Uterus (tissue), 4 donors: ENCODE measurements at places on chromosomes 3 and 15. TPM values are rescaled to one million over a fixed set of nuclear protein-coding genes. Genes with fewer than 3 reads are reported as not detected.

CIB1 gene
- total RNA-seq, result 9.5 TPM

DNA sequence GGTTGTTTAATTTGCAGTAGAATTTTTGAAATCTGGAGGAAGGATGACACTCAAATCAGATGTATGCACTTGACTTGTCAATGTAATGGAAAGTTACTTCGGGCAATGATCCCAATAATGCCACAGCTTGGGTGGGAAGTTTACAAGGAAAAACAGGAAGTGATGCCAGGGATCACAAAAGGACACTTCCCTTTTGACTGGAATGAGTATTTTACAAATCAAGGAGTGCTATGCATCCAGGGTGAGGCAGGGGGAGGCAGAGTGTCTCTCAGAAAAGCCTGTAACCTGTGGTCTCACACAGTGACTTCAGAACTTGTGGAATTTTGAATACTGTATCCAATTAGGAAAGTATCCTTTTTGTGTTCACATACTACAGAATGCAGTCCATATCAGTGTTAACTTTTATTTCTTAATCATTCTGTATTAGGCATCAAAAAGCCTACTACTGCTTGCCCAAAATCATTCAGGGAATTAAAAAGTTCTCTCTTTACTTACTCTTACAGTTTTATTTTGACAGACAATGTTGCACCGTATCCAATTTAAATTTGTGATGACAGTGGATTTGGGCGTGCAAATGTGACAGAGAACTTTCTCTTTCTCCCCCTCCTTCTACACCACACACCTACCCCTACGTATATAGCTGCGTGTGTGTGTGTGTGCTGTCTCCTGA is 445.1 kb downstream of the MECOM start:
- DNase-seq, result peak; percentile 32
- no peak overlapping the region for H3K4me3 ChIP-seq
- H3K36me3 ChIP-seq, result no peaks in the 10 kb centered on the region
- no peaks in the 10 kb centered on the region for H3K27me3 ChIP-seq
- no peak overlapping the region for H3K27ac ChIP-seq

- H3K4me1 ChIP-seq, result no peaks in the 10 kb centered on the region
- peak; percentile 19 for DNase-seq
- H3K27me3 ChIP-seq, result no peaks in the 10 kb centered on the region
- H3K27ac ChIP-seq, result no peak overlapping the region
- peak overlapping the region; percentile 27 for H3K4me3 ChIP-seq
Measured at GRCh38 chr3:112303764-112304325, 9.8 kb upstream of the SLC9C1 start.

GRCh38 chr3:194034346-194035336 is 101.3 kb upstream of the HES1 start:
- DNase-seq, result no peak
- H3K4me3 ChIP-seq, result no peak overlapping the region
- no peaks in the 10 kb centered on the region for H3K4me1 ChIP-seq
- no peaks in the 10 kb centered on the region for H3K27me3 ChIP-seq
- no peaks in the 10 kb centered on the region for H3K36me3 ChIP-seq

FAN1 gene
- total RNA-seq, result 24.8 TPM

- no peak overlapping the region for H3K27ac ChIP-seq
- no peaks in the 10 kb centered on the region for H3K36me3 ChIP-seq
- H3K4me3 ChIP-seq, result no peak overlapping the region
- no peak for DNase-seq
- no peaks in the 10 kb centered on the region for H3K4me1 ChIP-seq
- H3K27me3 ChIP-seq, result no peaks in the 10 kb centered on the region
Measured at GRCh38 chr3:37833302-37834186, 28.1 kb upstream of the CTDSPL start.

DNA sequence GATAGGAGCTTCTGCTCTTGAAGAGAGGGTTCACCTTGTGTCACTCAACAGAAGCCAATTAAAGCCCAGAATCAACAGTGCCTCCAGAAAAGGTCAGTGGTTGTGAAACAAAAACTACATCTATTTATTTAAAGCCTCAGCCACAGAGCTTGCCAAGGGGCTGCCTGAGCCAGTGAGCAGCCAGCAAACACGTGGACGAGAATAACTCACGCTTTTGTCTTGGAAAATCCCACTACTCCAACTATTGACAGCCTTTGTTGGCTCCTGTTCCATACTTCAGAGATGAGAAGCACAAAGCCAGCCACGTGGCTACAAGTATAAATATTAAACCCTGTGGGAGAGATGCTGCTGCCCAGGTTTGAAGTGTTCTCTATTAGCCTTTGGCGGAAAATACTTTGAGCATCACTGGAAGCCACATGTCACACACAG is 10.3 kb downstream of the GPR156 start:
- DNase-seq, result no peak
- no peak overlapping the region for H3K27ac ChIP-seq
- H3K36me3 ChIP-seq, result no peaks in the 10 kb centered on the region
- H3K4me1 ChIP-seq, result no peaks in the 10 kb centered on the region

OR4F6 gene
- not detected for total RNA-seq

- no peaks in the 10 kb centered on the region for H3K27me3 ChIP-seq
- DNase-seq, result no peak
- H3K4me3 ChIP-seq, result no peak overlapping the region
- no peaks in the 10 kb centered on the region for H3K4me1 ChIP-seq
- no peak overlapping the region for H3K27ac ChIP-seq
- H3K36me3 ChIP-seq, result no peaks in the 10 kb centered on the region
Measured at GRCh38 chr3:140922634-140923033, 19.0 kb upstream of the SLC25A36 start.

DNA sequence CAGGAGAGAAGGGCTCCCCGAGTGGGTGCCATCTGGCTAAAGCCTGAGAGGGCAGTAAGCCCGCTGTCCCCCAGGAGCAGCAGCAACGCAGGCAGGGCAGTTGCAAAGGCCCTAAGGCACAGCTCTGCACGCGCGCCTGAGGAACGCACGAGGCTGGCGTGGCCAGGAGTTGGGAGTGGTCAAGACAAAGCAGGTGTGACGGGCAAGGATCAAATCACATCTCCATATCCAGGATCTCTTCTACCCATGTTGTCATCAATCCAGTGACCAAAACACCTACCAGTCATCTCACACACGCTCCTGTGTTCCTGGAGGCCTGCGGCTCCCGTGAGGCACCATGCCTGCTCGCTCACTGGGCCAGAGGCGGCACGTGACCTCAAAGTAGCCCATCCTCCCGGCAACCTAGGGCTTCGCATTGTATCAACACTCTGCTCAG is 59.5 kb downstream of the ERC2 start:
- H3K36me3 ChIP-seq, result no peaks in the 10 kb centered on the region
- no peaks in the 10 kb centered on the region for H3K27me3 ChIP-seq
- H3K4me3 ChIP-seq, result no peak overlapping the region
- no peak for DNase-seq
- H3K27ac ChIP-seq, result no peak overlapping the region

DNA sequence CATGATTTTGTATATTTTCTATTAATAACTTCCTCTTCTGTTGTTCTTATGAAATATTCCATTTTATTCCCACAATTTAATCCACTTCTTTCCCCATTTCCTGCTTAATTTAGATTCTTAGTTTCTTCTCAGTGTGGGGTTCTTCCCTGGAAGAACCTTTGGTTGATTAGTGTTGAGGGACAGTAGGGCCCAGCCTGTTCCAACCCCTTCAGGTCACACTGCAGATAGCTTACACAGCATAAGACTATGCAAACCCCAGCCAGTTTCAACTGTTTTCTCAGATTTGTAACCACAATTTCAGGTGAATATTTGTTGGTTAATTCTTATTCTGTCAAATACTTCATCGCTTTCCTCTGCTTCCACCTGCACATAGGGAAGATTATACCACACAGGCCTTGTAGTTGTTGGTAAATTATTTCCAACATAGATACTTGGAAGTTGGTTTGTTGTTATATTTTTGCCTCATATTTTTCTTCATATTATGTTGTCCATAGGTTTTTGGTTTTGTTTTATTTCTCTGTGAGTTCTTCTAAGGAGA is 34.7 kb downstream of the AADACL2 start:
- peaks cover 5% of the 10 kb centered on the region for H3K4me1 ChIP-seq
- no peaks in the 10 kb centered on the region for H3K27me3 ChIP-seq
- no peak overlapping the region for H3K4me3 ChIP-seq
- H3K36me3 ChIP-seq, result no peaks in the 10 kb centered on the region

SOX14 gene
- total RNA-seq, result not detected

UBAP1L gene
- 0.77 TPM for total RNA-seq

- no peaks in the 10 kb centered on the region for H3K27me3 ChIP-seq
- DNase-seq, result no peak
- no peaks in the 10 kb centered on the region for H3K4me1 ChIP-seq
- no peaks in the 10 kb centered on the region for H3K36me3 ChIP-seq
Measured at GRCh38 chr3:16943857-16944256, 59.1 kb downstream of the PLCL2 start.

- no peaks in the 10 kb centered on the region for H3K36me3 ChIP-seq
- no peak overlapping the region for H3K27ac ChIP-seq
- no peaks in the 10 kb centered on the region for H3K4me1 ChIP-seq
- DNase-seq, result no peak
- no peaks in the 10 kb centered on the region for H3K27me3 ChIP-seq
Measured at GRCh38 chr15:99993681-99994131, 260.5 kb upstream of the LYSMD4 start.

MAGEL2 gene
- not detected for total RNA-seq

GRCh38 chr3:175552929-175553328 is 693.8 kb downstream of the NAALADL2 start:
- H3K4me1 ChIP-seq, result no peaks in the 10 kb centered on the region
- no peak for DNase-seq
- no peak overlapping the region for H3K27ac ChIP-seq
- H3K36me3 ChIP-seq, result no peaks in the 10 kb centered on the region
- no peak overlapping the region for H3K4me3 ChIP-seq

GRCh38 chr3:60886518-60886917 is 364.7 kb downstream of the FHIT start:
- DNase-seq, result no peak
- no peaks in the 10 kb centered on the region for H3K36me3 ChIP-seq
- no peaks in the 10 kb centered on the region for H3K27me3 ChIP-seq
- no peaks in the 10 kb centered on the region for H3K4me1 ChIP-seq
- H3K27ac ChIP-seq, result no peak overlapping the region

DNA sequence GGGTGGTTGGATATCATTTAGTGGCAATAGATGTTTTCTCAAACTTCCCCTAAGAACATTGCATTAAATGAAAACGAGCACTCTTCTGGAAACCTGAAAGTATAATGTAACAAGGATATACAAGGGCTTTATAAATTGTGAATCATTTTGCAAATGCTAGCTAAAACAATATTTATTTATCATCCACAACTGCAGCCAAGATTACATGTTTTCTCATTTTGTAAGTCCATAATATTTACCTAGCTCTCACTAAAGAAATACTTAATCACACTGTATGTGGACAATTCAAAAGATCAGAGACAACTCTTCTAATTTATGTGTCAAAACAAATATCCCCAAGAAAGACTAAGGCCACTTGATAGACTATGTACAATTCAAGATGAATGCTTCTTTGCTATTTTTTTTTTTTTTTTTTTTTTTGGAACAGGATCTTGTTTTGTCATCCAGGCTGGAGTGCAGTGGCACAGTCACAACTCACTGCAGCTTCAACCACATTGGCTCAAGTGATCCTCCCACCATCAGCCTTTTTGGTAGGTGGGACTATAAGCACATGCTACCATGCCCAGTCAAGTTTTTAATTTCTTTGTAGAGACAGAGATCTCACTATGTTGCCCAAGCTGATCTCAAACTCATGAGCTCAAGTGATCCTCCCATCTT is 427.7 kb upstream of the THBS1 start:
- no peaks in the 10 kb centered on the region for H3K4me1 ChIP-seq
- H3K36me3 ChIP-seq, result no peaks in the 10 kb centered on the region
- H3K4me3 ChIP-seq, result no peak overlapping the region
- H3K27me3 ChIP-seq, result no peaks in the 10 kb centered on the region

DNA sequence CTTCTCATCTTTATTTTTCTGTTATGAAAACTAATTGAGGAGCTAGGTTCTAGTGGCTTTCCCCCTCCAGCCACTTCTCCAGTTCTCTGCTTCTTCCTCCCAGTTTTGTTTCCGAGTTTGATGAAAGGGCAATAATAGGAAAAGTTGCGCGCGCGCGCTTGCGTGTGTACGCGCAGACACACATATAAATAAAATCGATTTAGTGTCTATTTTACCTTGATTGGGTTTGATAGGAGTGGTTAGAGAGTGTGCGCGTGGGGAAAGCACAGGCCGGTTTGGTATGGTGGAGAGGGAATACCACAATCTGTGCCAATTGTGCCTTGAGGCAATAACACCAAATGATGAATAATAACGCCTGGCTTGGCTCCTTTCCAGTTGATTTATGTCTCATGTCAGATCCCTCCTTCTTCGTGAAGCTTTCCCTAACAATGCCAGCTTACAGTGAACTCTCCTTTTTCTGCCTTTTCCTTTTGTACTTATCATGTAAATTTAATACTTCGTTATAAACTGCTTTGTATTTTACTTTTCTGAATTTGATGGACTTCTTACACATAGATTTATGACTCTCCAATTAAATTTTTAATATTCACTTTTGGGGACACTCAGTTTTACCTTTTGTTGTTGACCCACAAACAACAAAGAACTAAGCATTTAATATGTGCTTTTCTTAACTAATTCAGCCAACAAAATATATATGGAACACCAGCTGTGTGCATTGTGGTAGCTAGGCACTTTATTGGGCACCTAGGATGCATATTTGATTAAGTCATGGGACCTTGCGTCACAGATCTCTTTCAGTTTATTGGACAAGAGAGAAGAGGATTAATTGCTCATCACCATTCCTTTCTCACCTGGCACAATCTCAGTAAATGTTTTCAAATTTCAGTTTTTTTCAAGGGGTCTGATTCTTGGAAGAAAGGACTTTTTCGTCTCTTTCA is 1.7 kb downstream of the TIPARP start:
- DNase-seq, result peak; percentile 71
- no peaks in the 10 kb centered on the region for H3K36me3 ChIP-seq
- H3K27ac ChIP-seq, result peak overlapping the region; percentile 98
- no peaks in the 10 kb centered on the region for H3K27me3 ChIP-seq

DNA sequence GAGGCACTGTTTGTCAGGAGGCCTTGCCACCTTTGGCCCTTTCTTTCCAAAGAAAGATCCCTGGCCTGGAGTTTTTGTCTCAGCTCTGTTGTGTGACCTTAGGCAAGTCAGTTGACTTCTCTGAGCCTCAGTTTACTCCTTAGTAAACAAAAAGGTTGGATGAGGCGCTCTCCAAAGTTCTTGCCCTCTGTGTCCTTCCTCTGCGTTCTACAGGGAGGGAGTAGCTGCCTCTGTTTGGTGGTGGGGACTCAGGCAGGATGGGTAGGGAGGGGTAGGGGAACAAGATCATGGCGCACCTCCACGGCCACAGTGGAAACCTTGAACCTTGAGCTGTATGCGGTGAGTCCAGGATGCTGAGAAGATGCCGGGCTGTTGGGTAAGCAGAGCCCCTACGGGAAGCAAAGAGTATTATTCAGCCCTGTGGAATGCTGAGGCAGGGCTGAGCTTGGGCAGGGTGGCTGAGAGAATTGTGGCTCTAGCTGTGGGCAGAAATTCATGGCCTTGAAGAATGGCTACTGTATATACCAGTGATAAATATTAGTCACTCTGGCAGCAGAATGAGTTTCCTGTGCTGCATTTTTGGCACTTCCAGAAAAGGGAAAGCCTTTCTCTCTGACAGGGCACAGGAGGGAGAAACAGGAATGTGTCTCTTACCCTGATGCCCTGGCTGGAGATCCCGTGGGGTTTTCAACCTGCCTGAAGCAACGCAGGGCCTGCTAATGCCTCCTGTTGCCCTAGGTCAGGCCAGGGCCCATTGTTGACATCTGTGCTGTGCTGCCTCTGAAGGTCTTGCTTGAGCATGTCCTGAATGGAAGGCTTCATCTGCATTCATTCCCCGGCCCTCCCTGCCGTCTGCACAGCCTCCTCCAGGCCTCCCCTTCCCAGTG is 39.9 kb downstream of the SMAD3 start:
- H3K36me3 ChIP-seq, result no peaks in the 10 kb centered on the region
- H3K4me1 ChIP-seq, result peaks cover 16% of the 10 kb centered on the region
- peak overlapping the region; percentile 81 for H3K27ac ChIP-seq
- H3K4me3 ChIP-seq, result no peak overlapping the region

DUOXA2 gene
- not detected for total RNA-seq

- no peaks in the 10 kb centered on the region for H3K36me3 ChIP-seq
- H3K27me3 ChIP-seq, result no peaks in the 10 kb centered on the region
Measured at GRCh38 chr3:119294696-119295671, 801 bp downstream of the ARHGAP31 start.

DAZL gene
- total RNA-seq, result not detected
